ENCODE measurements at places on chromosomes 2 and 18. TPM values are rescaled to one million over a fixed set of nuclear protein-coding genes. Genes with fewer than 3 reads are reported as not detected.

ITGB1BP1 gene
- 65.9 TPM for total RNA-seq

DAPL1 gene
- not detected for total RNA-seq

PDE1A gene
- total RNA-seq, result 40.0 TPM

DOK1 gene
- total RNA-seq, result 24.5 TPM

RNF144A gene
- 41.1 TPM for total RNA-seq

DNA sequence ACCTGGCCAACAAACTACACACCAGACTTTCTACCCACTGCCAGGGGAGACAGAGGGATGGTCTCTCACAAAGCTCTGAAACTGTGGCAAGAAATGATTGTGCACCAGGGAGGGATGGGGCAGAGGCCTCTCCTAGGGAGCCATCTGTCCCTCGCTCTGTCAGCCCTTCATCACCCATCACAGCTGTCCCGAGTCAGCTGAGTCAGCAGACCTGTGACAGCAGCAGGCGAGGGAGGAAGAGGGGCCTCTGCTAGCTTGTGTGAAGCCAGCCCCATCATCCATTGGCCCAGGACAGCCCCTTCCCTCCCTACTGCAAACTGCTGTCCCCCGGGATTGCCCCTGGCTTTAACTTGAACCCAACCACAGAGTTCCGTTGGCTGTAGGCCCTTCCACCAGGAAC lies 5.0 kb downstream of the SH2D6 start:
- no peak for DNase-seq

DNA sequence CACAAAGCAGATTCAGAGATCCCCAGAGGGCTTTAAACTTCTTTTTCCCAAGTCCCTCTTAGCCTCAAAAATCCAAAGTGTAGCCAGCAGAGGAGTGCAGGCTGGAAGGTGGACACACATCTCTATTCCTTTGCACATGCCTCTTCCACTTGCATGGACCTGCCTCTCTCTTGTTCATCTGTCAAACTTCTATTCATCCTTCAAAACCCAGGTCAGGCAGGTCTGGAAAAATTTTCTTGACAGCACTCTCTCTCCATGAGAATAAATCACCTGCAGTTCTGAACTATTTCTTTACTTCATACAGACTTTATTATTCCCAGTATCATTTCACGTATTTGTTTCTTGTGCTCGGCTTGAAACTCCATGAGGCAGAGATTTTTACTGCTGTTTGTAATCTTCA lies 127.5 kb downstream of the SS18 start:
- DNase-seq, result no peak

GRCh38 chr2:62014102-62014501 lies 108.6 kb downstream of the COMMD1 start:
- no peak for DNase-seq

DNA sequence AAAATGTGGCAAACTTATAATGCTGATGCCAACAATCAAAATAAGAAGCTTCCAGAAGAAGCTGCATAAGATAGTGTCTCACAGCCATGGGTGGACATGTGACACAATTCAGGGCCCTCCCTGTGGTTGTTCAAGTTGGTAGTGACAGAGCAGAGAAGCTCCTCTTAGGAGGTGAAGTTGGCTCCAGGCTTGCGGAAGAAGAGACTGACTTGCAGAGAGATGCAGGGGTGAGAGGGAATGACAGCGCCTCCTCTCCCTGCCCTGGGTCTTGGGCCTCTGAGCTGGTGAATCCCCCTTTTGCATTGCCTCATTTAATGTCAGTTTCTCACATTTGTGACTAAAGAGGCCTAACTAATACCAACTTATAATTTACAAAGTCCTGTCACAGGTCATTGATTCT lies 23.0 kb upstream of the RHOB start:
- no peak for DNase-seq

DNA sequence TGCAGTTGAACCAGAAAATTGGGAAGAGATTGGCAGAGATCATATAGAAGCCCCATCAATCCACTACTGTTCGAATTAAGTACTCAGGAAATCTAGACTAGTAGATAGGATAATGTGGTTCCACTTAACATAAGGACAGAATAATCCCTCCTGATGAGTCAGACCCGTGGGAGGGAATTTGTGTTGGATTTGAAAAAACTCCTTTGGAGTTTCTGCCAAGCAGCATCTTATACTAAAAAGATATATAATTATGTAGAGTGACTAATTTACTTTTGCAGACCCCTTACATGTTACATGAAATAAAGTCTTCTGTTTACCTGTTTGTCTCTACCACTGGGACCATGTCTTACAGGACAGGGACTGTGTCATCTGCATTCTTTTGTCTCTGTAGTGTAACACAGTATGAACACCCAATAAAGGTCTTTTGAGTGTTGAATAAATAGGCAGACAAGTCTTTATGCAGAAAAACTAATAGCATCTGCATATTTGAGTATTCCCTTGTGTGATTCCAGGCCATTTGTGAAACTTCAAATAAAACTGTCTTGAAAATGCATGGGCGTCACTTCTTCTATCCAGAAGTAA lies 122.6 kb upstream of the DNAJC10 start:
- DNase-seq, result no peak

DNA sequence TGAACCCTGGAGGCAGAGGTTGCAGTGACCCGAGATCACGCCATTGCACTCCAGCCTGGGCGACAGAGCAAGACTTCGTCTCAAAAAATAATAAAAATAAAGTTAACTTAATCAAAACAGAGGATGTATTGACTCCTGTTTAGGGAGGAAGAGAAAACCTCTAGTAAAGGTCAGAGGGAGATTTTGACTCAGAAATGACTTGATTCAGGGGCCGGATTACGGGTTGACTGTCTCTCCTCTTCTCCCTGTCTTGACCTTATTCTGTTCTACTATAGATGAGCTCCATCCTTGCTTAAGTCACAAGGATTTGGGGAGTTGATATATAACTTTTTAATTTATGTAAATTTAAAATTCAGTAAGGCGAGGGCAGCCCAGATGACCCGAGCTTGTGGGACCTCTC lies 71.0 kb downstream of the COX7A2L start:
- no peak for DNase-seq

DNA sequence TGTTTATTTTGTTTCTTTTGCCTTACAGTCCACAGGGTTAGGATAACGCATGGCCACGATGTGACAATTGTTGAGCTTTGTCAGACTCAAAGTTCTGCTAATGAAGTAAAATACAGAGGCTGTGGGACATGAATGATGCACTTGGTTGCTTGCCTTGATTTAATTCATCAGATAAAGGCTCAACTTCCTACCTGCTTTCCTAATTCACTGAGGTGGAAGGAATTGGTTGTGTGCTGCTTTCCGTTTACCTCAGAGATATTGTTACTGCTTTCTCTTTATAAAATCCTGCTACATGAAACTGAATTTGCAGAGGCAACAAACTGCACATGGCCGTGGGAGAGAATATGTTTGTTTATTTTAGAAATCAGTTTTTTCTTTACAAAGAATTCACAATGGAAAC lies 6.6 kb downstream of the RIT2 start:
- DNase-seq, result no peak

GRCh38 chr2:74379851-74380789 lies at the start of gene DCTN1:
Gene DCTN1 (minus strand): TSS chr2:74380311. CDS start chr2:74380037, 274 bp downstream.
- no peak for DNase-seq

- DNase-seq, result no peak
These were observed 149.5 kb upstream of the RBBP8 start for GRCh38 chr18:22783662-22784076.

GRCh38 chr2:159266554-159266953 lies 19.9 kb downstream of the WDSUB1 start:
- no peak for DNase-seq

- DNase-seq, result no peak
These were observed 72.5 kb downstream of the GNAL start for GRCh38 chr18:11761553-11761952.

DNA sequence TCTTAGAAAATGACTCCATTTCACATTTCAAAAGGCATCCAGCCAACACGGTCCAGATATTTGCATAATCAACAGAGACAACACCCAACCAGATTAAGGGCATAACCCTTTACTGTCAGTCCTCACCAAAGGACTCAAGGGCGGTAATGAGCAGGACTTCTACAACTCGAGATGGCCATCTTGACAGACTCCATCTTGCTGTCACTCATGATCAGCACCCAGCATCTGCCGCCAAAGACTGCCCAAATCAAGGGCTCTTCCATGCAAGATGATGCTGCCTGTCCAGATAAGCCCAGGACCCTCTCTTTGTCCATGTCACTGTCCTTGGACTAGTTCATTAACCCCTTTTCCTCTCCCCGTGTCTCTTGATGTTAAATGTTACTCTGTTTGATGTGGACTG lies 77.9 kb downstream of the UXS1 start:
- no peak for DNase-seq

DNA sequence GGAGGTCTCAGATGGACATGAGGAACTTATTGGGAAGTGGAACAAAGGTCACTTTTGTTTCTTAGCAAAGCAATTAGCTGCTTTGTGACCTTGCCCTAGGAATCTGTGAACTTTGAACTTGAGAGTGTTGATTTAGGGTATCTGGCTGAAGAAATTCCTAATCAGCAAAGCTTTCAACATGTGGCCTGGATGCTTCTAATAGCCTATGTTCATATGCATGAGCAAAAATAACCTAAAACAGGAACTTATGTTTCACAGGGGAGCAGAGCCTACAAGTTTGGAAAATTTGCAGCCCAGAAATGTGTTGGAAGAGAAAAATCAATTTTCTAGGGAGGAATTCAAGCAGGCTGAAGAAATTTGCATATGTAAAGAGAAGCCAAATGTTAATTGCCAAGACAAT lies 405.8 kb upstream of the SALL3 start:
- no peak for DNase-seq

GRCh38 chr2:176461098-176461808 lies 192.0 kb downstream of the MTX2 start:
- no peak for DNase-seq

- DNase-seq, result no peak
These were observed 69.3 kb downstream of the HDAC4 start for GRCh38 chr2:239331560-239331959.

- DNase-seq, result peak; percentile 77
These were observed at the start of the genes HADHA and HADHB for GRCh38 chr2:26244309-26245230. Gene HADHA (minus strand): TSS chr2:26244632. CDS start chr2:26244596, 36 bp downstream. Gene HADHB (plus strand): TSS chr2:26244939. CDS start chr2:26254255, 9,316 bp downstream.

DNA sequence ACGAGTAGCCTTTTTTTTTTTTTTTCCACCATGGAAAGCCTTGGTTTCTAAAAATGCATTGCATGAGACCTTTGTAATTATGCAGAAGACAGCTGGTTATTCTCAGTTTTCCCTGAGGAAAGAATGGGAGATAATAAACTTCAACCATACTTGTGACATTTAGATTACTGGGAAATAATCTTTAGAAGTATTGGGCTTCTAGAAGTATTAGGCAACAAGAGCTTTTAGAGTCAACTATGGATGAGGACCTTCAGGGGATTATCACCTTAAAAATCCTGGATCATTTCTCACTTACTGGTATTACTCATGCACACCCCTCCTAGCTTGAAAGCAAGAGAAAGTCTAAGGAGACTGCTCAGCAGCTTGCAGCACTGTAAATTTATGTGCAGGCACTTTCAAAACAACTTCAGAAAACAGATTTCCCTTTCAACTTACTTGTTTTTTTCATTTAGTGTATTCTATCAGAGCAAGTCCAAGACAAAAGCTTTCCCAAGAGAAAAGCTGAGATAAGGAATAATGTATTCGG lies 175.9 kb downstream of the NRXN1 start:
- no peak for DNase-seq
